ENCODE measurements at places on chromosomes 2 and 18.

DNA sequence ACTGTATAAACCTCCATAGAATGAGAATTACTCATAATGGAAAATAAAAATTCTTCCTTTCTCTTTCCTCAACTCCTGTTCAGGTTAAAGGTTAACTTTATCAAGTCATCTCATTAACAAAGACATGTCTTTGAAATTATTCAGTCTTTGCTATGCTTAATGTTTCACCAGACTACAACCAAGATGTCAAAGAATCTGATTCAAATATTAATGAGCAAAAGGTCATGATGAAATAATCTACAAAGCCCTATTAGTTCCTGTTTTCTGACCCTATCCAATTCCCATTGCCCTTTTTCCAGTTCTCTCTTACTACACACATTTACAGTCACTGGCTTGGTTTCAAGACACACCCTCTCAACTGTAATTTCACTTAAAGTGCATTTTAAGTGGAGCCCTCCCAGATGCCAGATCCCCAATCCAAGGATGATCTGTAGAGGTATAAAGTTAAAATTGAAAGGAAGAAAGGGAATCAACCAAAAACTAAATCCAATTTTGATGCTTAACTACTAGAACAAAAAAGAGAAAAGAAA is 246.9 kb upstream of the CYP26B1 start:
- DNase-seq: no peak

DNA sequence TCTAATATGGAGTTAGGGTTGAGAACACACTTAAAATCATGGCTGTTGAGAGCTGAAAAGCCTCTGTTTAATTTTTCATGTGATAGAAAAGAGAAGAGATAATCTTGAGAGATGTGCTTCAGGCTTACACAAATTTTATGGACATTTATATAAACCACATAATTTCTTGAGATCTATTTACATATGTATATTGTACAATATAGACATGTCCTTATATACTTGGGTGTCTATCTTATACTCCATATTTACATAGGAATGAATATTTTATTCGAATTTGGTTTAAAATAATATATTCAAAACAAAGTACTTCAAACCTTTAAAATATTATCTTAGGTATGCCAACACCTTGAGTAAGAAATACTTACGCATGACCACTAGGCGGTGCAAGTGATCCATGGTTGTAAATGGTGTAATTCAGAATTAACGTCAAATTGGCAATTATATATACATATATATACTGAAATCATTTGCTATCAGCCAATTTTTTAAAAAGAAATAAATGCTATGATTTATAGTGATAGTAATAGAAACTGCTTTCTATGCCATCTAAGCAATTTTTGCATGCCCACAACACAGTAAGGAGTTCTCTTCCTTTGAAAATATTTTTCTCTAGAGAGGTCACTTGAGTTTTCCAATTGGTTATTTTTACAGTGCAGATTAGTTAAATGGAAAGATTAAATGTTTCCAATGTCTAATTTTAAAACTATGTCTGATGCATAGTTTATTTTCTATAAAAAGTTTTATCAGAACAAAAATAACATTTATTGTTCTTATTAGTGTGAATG is 37.6 kb upstream of the SPAG16 start:
- no peak for DNase-seq

DNA sequence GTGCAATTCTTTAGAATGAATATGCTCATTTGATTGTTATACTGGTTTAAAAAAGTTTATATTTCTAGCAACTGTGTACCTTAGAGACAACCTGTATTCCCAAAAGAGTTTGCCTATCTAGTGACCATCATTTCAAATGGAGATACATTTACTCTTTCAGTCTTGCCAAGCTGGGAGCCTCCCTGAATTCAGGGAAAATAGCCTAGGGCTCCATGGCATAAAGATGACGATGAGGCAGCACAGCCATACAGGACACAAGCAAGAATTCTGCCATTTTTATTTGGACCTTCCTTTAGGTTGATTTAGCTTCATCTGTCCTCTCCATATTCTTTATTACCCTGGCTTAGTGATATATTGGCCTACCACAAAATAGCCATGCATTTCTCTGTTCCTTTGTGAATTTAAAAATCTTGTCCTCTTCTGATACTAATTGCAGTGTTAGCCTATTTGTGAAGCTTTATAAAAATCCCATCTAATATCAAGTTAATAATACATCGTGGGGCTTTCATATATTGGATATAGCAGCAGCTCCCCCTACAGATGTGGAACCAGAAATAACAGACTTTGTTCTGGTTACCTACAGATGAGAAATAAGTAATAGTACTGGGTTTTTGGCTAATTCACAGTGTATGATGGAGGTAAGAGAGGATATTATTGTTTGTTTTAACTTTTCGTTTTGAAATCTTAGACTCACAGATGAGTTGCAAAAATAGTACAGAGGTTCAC is 1661.9 kb upstream of the PIK3C3 start:
- DNase-seq: no peak

GRCh38 chr18:39574897-39575296 is 2009.3 kb upstream of the CELF4 start:
- DNase-seq: no peak

GRCh38 chr2:10599921-10600320 is 89.9 kb downstream of the NOL10 start:
- no peak for DNase-seq

GRCh38 chr2:233240897-233241296 is 10.6 kb upstream of the ATG16L1 start:
- DNase-seq: no peak

DNA sequence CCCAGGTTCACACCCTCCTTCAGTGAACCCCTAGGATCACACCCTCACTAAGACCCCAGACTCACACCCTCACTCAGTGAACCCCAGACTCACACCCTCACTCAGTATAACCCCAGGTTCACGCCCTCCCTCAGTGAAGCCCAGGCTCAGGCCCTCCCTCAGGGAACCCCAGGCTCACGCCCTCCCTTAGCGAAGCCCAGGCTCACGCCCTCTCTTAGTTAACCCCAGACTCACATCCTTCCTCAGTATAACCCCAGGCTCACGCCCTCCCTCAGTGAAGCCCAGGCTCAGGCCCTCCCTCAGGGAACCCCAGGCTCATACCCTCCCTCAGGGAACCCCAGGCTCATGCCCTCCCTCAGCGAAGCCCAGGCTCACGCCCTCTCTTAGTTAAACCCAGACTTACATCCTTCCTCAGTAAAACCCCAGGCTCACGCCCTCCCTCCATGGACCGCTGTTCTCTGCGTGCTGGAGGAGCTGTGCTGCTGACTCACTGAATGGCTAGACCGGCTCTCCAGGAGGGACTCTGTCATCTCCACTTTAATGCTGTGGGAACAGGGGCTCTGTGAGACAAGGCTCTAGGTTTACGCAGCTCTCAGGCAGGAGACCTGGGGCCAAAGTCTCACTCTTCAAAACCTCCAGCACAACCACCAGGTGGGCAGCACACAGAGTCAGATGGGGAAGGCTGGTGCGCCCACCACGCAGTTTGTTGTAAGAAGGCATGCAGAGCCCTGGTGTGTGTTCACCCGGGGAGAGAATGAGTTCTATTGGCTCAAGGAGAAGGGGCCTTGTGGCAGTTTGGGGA is 506.9 kb upstream of the MYT1L start:
- DNase-seq: no peak

DNA sequence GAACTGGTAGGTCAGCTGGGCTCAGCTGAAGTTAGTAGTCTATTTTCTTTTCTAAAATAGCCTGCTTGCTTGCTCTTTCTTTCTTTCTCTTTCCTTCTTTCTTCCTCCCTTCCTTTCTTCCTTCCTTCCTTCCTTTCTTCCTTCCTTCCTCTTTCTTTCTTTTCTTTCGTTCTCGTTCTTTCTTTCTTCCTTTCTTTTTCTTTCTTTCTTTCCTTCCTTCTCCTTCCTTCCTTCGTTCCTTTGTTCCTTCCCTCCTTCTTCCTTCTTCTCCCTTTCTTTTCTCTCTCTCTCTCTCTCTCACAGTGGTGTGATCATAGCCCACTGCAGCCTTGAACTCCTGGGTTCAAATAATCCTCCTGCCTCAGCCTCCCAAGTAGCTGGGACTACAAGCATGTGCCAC is 29.2 kb upstream of the KDM3A start:
- DNase-seq: no peak

GRCh38 chr2:166609183-166609959 is 115.3 kb upstream of the SCN7A start:
- DNase-seq: no peak

- DNase-seq: no peak
These were observed 114.8 kb upstream of the SLC38A11 start for GRCh38 chr2:165070076-165070475.

DNA sequence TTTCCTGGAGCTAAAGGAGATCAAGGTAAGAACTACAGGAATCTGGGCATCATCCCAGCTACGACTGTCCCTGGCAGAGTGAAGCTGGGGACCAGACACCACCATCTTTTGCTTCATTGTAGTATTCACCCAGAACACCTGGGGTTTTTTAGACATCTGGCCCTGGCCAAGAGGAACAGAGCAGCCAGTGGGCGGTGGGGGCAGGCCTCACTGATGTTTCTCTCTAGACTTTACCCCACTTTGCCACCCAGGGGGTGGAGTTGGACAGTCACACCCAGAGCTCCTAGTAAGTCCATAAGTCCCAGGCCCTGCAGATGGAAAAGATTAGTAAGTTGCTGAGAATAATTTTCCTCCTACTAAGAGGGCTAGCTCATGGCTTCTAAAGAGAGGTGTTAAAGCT is 39.6 kb downstream of the MARCO start:
- no peak for DNase-seq

DNA sequence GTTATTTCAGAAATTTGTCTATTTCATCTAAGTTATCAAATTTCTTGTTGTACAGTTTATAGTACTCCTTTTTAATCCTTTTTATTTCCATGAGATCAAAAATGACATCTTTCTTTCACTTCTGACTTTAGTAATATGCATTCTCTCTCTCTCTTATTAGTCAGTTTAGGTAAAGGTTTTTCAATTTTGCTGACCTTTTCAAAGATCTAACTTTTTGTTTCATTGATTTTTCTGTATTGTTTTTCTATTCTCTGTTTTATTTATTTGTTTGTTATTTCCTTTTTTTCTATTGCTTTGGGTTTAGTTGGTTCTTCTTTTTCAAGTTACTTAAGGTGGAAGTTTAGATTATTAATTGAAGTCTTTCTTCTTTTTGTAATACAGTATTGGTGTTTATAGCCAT is 294.2 kb downstream of the CCDC85A start:
- no peak for DNase-seq

GRCh38 chr2:132448771-132449170 is 32.2 kb downstream of the GPR39 start:
- DNase-seq: no peak

GRCh38 chr2:207766697-207767460 is 2.8 kb downstream of the FZD5 start:
- no peak for DNase-seq

DNA sequence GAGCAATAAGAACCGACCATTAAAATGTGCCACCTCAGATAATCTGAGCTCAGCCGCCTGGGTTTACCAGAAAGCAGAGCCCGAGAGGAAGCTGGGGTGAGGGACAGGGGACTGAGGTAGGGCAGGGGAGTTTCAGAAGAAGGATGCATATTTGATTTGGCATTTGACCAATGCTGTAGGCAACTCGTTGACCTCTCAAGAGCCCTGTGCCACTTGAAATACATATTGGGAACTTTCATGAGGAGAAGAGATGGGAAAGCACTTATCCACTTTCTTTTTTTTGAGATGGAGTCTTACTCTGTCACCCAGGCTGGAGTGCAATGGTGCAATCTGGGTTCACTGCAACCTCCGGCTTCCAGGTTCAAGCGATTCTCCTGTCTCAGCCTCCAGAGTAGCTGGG is 148.4 kb upstream of the SPRED2 start:
- DNase-seq: no peak

GRCh38 chr2:186423481-186423880 is 62.6 kb upstream of the ZC3H15 start:
- DNase-seq: no peak

GRCh38 chr2:84204995-84205394 is 254.1 kb downstream of the SUCLG1 start:
- no peak for DNase-seq

GRCh38 chr18:42114310-42114943 is 159.4 kb downstream of the PIK3C3 start:
- no peak for DNase-seq

GRCh38 chr18:47912794-47913585 is 17.5 kb downstream of the SMAD2 start:
- no peak for DNase-seq

- no peak for DNase-seq
These were observed 576.2 kb downstream of the CPS1 start for GRCh38 chr2:211132573-211132972.

GRCh38 chr2:43493954-43494353 is 101.9 kb downstream of the THADA start:
- DNase-seq: no peak

- no peak for DNase-seq
These were observed 121.3 kb upstream of the FOSL2 start for GRCh38 chr2:28271231-28271918.

DNA sequence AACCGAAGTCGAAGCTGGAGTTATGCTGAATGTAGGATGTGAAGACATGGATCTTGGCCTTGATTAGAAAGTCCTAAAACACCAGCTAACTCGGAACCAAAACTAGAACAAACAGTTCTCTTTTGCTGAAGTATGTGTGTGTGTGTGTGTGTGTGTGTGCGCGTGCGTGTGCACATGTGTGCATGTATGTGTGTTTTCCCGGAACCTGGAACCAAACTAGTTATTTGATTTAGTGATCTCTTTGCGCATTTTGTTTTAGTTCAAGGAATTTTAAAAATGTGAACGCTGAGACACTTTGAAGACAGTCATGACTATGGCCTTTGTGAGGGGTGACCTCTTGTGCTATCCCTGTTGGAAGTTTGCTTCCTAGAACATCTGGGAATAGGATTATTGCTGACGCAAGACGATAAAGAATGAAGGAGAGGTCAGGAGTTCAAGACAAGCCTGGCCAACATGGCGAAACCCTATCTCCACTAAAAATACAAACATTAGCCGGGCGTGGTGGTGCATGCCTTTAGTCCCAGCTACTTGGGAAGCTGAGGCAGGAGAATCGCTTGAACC is 23.8 kb downstream of the FHL2 start:
- no peak for DNase-seq

DNA sequence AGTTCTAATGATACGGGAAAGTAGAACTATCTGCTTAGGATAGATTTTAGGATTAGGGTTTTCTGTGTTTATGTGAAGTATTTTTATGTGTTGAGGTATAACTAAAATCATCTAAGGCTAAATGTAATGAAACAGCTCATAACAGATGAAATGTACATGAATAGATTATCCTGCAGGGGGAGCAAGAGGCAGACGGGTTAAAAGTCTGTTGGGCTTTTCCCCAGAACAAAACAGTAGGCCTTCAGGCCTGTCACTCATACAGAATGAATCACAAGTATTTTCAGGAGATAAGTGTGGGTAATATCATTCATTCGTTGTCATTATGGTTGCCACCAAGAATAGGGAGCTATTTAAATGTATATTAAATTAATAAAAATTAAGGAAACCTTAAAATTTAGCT is 107.9 kb upstream of the IL1R2 start:
- DNase-seq: no peak

- no peak for DNase-seq
These were observed 18.9 kb upstream of the ZNF236 start for GRCh38 chr18:76803413-76803812.

- DNase-seq: no peak
These were observed 430 bp upstream of the CELF4 start for GRCh38 chr18:37565977-37566478.

Data from esophagus squamous epithelium (tissue), 5 donors.